Suprapubic skin (tissue), 4 donors: ENCODE measurements at places on chromosomes 1 and 21. TPM values are rescaled to one million over a fixed set of nuclear protein-coding genes. Genes with fewer than 3 reads are reported as not detected.

DNA sequence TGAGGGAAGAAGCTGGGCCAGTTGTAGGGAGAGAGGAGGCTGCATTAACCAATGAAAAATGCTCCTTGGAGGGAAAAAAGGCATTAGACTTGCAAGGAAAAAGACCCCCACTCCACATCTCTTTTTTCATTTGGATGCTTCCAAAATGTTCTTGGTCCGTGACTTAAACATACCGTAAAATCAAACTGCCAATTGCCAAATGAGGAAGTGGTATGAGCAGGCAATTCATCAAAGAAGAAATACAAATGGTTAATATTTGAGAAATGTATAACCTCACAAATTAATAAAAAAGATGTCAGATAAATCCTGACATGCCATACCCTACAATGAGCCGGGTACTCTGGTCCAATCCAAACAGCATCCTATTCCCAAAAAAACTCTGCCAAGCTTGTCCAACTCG lies 30.6 kb downstream of the KANK4 start:
- peaks cover 26% of the 10 kb centered on the region for H3K27me3 ChIP-seq
- no peak overlapping the region for H3K4me3 ChIP-seq
- H3K4me1 ChIP-seq, result peaks cover 14% of the 10 kb centered on the region
- no peak for DNase-seq
- H3K36me3 ChIP-seq, result no peaks in the 10 kb centered on the region

- H3K4me1 ChIP-seq, result peaks cover 10% of the 10 kb centered on the region
- H3K4me3 ChIP-seq, result no peak overlapping the region
- peaks cover 31% of the 10 kb centered on the region for H3K27me3 ChIP-seq
- H3K36me3 ChIP-seq, result no peaks in the 10 kb centered on the region
- DNase-seq, result no peak
These were observed 259.4 kb downstream of the KCNJ6 start for GRCh38 chr21:37656899-37657298.

- no peaks in the 10 kb centered on the region for H3K4me1 ChIP-seq
- DNase-seq, result no peak
- H3K4me3 ChIP-seq, result no peak overlapping the region
- H3K27ac ChIP-seq, result no peak overlapping the region
These were observed 46.1 kb downstream of the CAMTA1 start for GRCh38 chr1:6831366-6831765.

DNA sequence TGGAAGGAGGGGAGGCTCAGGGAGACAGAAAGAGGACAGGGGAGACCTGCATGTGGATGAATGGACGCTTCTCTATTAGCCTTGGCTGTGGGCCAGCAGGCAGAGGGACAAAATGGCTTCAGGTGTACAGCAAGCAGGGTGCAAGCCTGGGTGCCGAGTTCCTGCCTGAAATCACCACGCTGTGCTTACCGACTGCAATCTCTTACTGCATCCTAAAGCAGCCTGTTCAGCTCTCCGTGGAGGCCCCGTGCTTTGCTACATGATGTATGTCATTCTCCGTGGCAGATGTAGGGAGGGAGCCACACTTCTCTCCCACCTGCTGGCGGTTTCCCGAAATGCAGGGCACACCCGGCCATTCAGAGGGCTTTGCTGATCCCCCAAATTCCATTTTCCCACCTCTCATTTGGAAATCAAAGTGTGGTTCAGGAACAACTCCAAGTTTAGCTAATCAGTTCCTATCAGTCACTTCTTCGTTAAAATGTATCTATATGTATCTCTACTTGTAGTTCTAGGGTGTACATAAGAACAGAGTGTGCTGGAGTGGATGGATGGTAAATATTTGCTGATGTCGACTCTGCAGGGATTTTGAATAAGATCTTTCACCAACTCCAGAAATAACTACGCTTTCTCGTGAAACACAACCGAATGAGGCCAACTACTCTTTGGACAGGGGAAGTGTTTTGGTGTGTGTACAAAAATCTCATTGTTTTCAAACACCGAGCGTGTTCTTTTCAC lies 122.3 kb upstream of the BACE2 start:
- no peaks in the 10 kb centered on the region for H3K36me3 ChIP-seq
- H3K27ac ChIP-seq, result no peak overlapping the region
- H3K4me3 ChIP-seq, result no peak overlapping the region
- no peak for DNase-seq
- H3K27me3 ChIP-seq, result peaks cover 12% of the 10 kb centered on the region

DNA sequence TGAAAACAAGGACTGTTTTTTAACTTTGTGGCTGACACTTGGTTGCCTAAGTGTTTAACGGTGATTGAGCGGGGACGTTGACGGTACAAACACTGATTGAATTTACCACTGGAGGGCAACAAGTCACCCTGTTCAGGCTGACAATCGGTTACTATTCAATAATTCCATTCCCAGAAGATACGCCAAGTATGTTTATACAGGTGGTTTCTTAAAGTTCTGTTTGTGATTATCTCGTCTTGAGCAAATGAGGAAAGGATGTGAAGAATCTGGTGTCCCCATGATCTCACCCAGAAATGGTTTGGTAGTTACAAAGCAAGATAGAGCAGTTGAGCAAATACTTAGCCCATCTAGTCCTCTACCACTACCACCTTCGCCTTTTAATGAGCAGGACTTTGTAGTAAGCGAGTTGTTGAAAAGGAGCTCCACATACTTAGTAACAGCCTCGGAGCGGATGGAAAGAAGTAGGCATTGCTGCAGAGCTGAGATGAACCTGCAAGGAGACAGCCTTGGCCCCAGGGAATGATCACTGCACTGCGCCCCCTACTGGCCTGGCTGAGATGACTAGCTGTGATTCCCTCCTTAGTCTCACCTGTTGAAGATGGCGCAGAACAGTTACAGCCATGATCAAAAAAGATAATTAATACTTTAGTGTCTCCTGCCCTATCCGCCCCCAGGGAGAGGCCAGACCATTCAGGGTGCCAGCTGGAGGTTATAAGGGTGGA lies 36.3 kb downstream of the IFNAR1 start:
- H3K4me1 ChIP-seq, result peaks cover 25% of the 10 kb centered on the region
- H3K27me3 ChIP-seq, result no peaks in the 10 kb centered on the region
- H3K36me3 ChIP-seq, result peaks cover 18% of the 10 kb centered on the region
- DNase-seq, result peak; percentile 86

GRCh38 chr1:210482491-210482890 lies 153.8 kb downstream of the HHAT start:
- no peaks in the 10 kb centered on the region for H3K4me1 ChIP-seq
- DNase-seq, result no peak
- H3K4me3 ChIP-seq, result no peak overlapping the region
- H3K27me3 ChIP-seq, result no peaks in the 10 kb centered on the region

DNA sequence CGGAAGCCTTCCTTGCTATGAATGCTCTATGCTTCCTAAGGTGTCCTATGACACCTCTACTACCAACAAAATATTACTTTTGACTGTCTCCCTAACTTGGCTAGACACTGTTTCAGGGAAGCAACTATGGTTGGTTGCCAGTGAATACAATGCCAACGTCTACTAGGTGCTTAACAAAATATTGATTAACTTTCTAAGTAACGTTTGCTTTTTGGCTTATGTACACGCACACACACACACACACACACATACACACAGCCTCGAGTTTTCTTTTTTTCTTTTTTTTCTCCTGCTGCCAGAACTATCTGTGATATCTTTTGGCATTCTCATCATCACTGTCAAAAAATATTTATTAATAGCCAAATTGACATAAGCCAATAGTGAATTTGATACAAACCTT lies 864.0 kb downstream of the PLA2G4A start:
- H3K36me3 ChIP-seq, result no peaks in the 10 kb centered on the region
- no peak for DNase-seq
- no peak overlapping the region for H3K4me3 ChIP-seq
- no peak overlapping the region for H3K27ac ChIP-seq

- no peaks in the 10 kb centered on the region for H3K27me3 ChIP-seq
- DNase-seq, result no peak
- peaks cover 28% of the 10 kb centered on the region for H3K4me1 ChIP-seq
- no peak overlapping the region for H3K4me3 ChIP-seq
- H3K27ac ChIP-seq, result no peak overlapping the region
These were observed 16.9 kb upstream of the IFNGR2 start for GRCh38 chr21:33386222-33386784.

- no peak for DNase-seq
- H3K27me3 ChIP-seq, result no peaks in the 10 kb centered on the region
- H3K4me3 ChIP-seq, result no peak overlapping the region
- no peak overlapping the region for H3K27ac ChIP-seq
These were observed 8.7 kb downstream of the MRPS21 start for GRCh38 chr1:150302338-150302737.

Gene MAB21L3
- 26.4 TPM for total RNA-seq

Gene SLC16A4
- total RNA-seq, result 2.1 TPM

Gene THEM5
- 29.1 TPM for total RNA-seq

Gene SLFNL1
- total RNA-seq, result 0.60 TPM
